AG10803 (cell line): ENCODE measurements at places on chromosomes 2 and 18.

GRCh38 chr18:11849841-11850634 lies 1.2 kb upstream of the CHMP1B start:
- DNase-seq, result peak; percentile 94

GRCh38 chr18:79944126-79944731 lies 7.2 kb downstream of the SLC66A2 start:
- no peak for DNase-seq

DNA sequence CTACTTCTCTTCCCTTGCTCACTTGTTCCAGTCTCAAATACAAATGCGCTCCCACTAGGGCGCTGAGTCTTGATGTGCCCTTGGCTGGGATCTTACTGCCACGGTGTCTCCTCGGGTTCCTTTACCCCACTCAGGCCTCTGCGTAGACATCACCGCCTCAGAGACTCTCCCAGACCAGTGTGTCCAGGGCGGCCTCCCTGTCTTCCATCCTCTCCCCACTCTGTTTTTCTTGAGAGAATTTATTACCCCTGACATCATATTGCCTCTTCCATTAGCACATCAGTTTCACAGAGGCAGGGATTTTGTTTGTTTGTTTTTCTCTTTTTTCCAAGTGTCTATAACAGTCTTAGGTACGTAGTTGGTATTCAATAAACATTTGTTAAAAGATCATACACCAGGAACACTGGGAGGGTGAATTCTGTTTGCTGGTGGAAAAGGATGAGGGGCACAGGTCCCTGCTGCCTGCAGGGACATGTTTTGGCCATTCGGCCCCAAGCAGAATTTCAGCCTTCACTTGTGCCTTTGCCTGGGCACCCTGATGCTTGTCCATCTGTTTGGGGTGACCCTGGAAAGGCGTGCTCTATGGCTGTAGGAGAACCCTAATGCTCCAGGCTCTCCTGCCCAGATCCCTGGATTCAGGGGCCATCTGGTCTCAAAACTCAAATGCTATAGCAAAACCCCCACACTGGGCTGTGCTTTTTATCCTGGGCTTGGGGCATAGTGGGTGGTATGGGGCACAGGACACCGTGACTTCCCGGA lies 55.0 kb downstream of the RPL37A start:
- no peak for DNase-seq

DNA sequence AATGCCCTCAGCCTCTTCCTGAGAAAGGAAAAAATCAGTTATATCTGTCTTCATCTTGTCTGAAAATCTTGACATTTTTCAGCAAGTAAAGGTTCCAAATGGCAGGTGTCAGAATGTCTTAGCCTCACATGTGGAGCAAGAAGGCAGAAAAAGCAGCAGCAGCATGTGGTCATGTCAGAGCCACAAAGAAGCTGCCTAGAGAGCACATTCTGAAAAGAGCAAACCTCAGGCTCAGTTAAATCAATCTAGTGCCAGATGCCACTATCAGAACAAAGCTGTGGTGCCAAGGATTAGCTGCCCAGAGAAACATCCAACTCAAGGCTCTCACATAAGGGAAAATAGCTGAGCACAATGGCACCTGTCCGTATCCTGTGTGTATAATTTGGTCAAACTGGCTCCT lies 105.9 kb downstream of the SRBD1 start:
- no peak for DNase-seq

DNA sequence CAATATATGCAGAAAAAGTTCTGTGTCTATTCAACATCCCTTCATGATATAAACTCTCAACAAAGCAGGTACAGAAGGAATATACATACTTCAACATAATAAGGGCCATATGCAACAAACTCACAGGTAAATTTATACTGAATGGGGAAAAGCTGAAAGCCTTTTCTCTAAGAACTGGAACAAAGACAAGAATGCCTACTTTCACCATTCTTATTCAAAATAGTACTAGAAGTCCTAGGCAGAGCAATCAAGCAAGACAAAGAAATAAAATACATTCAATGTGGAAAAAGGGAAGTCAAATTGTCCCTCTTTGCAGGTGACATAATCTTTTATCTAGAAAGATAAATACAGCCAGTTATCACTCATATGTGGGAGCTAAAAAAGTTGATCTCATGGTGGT lies 116.3 kb downstream of the ACVR1 start:
- DNase-seq, result no peak

DNA sequence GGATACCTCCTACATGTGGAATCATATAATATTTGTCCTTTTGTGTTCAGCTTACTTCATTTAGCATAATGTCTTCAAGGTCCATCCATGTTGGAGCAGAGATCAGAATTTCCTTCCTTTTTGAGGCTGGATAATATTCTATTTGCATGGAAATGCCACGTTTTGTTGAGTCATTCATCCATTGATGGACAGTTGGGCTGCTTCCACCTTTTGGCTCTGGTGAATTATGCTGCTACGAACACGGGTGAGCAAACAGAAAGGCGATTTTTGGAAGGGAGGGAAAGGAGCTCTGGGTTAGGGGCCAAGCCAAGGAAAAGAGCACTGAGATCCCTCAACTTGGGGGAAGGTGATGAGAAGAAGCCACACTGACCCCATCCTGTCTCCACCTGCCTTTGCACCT lies 260.5 kb downstream of the TNS1 start:
- no peak for DNase-seq

- peak; percentile 9 for DNase-seq
These were observed 49.6 kb downstream of the SMIM21 start for GRCh38 chr18:75377926-75378325.

DNA sequence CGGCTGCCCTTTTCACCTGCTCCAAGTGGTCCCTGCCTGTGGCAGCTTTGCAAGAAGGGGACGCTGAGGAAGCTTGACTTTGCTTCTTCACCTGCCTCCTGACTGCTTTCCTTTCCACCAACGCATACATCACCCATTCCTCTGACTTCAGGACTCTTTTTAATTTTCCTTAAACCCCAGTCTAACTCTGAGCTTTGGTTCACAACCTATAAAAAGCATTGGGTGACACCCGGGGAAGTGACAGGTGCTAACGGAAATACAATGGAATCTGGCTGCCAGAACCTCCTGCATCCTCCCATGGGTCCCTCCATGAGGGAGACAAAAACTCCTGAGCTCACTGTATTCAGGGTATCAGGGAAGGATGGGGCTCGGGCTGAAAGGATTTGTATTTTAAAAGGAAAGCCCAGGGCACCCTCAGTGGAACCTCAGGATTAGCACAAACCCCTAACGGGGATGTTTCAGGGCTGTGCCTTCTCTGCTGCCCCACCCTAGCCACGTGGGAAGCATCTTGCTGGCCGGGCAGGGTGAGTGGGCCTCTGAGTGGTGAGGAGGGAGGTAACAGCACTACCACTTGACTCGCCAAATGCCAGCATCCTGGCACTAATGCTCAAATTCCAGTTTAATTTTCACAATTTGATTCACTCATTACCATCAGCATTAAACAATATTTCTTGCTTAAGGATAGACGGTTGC lies 284.8 kb downstream of the CELF4 start:
- no peak for DNase-seq

- DNase-seq, result no peak
These were observed 107.6 kb upstream of the PKDCC start for GRCh38 chr2:41940060-41940744.

- DNase-seq, result no peak
These were observed at the start of gene REG3G for GRCh38 chr2:79025421-79025820. Gene REG3G, plus strand, starts transcription at chr2:79025702. Its CDS starts 392 bp downstream, at chr2:79026094.

DNA sequence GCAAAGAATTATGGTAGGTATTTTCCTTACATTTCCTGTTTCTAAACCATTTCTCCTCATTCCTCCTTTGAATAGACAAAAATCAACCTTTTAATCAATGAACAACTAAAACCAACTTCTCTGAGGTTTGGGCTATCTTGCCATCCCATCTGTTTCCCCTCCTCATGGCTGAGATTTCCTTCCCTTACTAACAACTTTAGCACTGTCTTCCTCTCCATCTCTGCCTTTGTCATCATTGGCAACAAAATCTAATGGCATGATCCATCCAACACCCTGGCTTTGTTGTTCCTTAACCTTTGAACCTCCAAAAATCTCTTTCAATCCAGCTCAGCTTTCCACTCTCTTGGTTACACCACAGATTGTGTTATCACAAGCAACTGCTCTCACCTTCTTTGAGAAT lies 95.3 kb upstream of the FAM136A start:
- DNase-seq, result no peak

DNA sequence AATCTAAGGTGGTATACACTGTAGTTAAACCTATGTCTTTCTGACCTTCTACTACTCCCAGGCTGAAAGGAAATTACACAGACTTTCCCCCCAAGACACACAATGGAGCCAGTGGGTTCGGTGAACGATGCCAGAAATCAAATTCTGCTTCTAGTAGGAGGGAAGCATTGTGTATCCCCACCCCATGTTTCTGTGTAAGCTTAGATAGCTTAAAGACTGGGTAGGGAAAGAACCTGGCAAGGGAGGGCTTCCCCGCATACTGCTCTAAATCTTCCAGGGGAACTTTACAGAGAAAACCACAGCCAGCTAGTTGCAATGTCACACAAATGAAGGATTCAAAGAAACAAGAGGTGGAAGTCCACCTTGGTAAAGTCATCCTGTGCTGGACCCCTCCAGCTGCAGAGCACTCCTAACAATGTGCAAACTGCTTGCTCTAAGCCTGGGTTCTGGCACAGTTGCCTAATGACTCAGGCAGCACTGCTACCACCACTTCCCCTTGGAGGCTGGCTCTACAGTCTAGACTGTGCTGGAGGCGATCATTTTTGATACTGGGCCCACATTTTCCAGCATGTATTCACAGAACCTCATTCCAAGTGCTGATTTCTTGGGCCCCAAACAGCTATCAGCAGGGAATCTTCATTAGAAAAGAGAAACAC lies 47.5 kb downstream of the TRIB2 start:
- DNase-seq, result peak; percentile 81

DNA sequence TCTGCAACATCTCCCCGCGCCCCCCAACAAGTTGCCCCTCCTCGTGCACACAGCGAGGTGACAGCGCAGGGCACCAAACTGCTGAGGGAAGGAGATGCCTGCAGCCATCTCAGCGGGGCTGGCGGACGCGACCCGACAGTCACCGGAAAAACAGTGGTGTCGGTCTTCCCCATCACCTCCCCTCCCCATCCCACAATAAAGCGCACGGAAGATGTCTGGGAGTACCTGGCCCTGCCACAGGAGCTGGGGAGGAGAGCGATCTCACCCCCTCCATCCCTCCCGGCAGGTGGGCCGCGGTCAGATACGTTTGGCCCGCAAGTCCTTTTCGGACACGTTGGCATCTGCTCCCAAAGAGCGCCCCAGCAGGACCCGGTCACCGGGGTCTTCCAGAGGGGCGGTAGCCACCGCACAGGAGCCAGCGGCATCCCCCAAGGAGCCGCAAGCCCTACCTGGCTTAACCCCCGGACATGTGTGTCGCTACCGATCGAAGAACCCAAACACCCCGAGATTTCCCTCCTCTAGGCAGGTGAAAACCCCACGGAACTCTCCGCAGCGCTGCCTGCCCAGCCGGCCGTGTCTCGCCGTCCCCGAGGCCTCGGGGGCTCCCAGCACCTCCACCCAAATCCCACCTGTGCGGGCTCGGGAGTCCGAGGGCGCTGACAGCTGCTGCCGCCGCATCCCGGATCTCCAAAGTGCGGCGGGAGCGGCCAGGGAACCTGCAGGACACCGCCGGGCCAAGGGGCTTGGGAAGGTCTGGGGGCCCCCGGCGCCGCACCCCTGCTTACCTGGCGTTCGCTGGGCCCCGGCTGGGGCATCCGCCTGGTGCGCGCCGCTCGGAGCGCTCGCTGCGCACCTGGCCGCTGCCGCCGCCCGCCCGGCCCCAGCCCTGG lies 657 bp downstream of the ATP8B1 start:
- DNase-seq, result no peak

- peak; percentile 85 for DNase-seq
These were observed at the start of gene PDE11A for GRCh38 chr2:178072383-178073301. Gene PDE11A, minus strand, starts transcription at chr2:178072777. Its CDS starts 340 bp downstream, at chr2:178072437.

- DNase-seq, result no peak
These were observed 18.2 kb upstream of the SOX11 start for GRCh38 chr2:5674026-5674340.

- DNase-seq, result no peak
These were observed 98.8 kb downstream of the INHBB start for GRCh38 chr2:120444691-120445240.

GRCh38 chr2:240759459-240759858 lies 60.6 kb downstream of the KIF1A start:
- no peak for DNase-seq

- DNase-seq, result peak; percentile 22
These were observed 173.8 kb downstream of the ICOS start for GRCh38 chr2:204110338-204110741.

- DNase-seq, result no peak
These were observed 12.6 kb downstream of the IL1R1 start for GRCh38 chr2:102154946-102155702.

DNA sequence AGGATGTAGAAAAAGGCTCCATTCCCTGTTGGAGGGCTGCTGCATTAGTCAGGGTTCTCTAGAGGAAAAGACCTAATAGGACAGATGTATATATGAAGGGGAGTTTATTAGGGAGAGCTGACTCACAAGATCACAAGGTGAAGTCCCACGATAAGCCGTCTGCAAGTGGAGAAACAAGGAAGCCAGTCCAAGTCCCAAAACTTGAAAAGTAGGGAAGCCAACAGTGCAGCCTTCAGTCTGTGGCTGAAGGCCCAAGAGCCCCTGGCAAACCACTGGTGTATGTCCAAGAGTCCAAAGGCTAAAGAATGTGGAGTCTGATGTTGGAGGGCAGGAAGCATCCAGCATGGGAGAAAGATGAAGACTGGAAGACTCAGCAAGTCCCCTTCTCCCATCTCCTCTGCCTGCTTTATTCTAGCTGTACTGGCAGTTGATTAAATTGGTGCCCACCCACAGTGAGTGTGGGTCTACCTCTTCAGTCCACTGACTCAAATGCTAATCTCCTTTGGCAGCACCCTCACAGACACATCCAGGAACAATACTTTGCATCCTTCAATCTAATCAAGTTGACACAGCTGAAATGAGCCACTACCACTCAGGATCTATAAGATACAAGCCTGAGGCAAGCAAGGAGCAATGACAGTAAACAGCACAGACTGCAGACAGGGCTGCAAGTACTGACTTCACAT lies 30.0 kb upstream of the ATG16L1 start:
- no peak for DNase-seq

- no peak for DNase-seq
These were observed 117.6 kb upstream of the HAAO start for GRCh38 chr2:42909966-42910365.

GRCh38 chr2:27212626-27213471 lies 781 bp upstream of the SLC5A6 start:
- DNase-seq, result peak; percentile 79

GRCh38 chr18:46562674-46563192 lies 94.3 kb downstream of the LOXHD1 start:
- DNase-seq, result no peak

- DNase-seq, result no peak
These were observed 470.1 kb upstream of the RAB12 start for GRCh38 chr18:8139127-8139527.

DNA sequence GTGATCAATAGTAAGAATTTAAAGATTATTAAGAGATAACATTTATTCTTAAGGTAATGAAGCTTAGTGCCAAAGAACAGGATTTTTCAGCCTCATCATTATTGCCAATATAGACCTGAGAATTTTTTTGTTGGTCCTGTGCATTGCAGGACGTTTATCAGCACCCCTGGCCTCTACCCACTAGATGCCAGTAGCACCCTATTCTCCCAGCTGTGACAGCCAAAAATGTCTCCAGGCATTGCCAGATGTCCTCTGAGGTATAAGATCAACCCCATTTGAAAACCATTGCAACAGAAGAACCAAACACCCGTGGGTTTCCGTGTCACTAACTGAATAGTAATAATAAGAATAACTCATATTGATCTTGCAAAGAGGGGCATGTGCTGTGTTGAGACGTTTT lies 700.0 kb upstream of the SOX11 start:
- DNase-seq, result no peak

- no peak for DNase-seq
These were observed 94.6 kb upstream of the SCG2 start for GRCh38 chr2:223696719-223697118.
